CD4-positive, CD25-positive, alpha-beta regulatory T cell (primary cell): ENCODE measurements at places on chromosomes 7 and 10.

DNA sequence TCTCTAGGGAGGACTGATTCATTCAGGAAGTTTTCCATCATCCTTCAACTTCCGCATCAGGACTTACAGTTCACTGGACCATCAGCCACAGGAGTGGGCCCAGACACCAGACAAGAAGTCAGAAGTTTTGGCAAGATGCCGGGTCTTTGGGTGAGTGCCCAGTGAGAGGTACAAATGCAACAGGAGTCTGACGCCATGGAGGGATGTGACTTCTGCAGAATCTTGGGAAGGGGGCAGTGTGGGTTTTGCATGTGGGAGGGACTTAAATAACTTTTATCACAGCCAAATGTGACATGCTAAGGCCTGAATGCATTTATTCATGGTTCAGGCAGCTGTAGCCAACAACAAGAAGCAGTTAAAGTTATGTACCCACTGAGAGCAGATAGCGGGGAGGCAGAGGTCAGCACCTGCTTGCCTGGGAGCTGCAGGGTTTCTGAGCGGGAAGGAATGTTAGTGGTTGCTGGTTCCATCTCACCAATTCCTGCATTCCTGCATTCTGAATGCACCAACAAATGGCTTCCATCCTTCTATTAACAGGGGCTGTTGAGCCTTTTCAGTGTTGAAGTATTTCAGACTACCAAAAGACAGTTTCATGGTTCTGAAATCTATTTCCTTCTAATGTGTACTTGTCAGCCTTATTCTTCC lies 375.2 kb downstream of the PAXIP1 start:
- DNase-seq = no peak
- no peaks in the 10 kb centered on the region for H3K4me1 ChIP-seq
- H3K4me3 ChIP-seq = no peak overlapping the region
- no peaks in the 10 kb centered on the region for H3K36me3 ChIP-seq
- no peak overlapping the region for H3K27ac ChIP-seq

DNA sequence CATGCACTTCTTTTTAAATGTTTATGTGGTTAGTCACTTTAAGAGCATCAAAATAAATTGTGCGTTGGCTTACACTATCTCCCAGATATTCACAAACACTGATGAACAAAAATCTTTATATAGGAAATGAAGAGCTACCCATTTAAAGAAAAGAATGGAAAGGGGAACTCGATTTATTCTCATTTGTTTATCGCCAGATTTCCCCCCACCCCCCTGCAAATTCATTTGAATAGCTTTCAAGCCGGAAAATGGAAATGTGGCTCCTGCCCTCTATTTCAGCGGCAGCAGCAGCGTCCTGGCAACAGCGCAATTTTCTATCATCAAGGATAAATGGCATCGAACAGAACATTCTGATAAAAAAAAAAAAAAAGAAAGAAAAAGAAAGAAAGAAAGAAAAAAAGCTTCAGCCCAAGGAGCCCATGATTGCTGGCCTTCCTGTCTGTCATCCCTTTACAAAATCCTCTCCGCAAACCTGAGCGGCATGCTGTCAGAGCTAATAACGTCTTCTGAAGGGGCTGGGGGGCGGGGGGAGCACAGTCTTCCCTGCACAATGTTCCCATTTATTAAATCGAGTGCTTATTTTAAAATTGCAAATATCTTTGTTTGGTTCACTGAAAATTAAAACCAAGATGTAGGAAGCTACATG lies 13.7 kb upstream of the DLX6 start:
- H3K27ac ChIP-seq = no peak overlapping the region
- H3K4me3 ChIP-seq = no peak overlapping the region
- H3K27me3 ChIP-seq = peaks cover 64% of the 10 kb centered on the region

GRCh38 chr7:96319439-96319838 lies 2.5 kb downstream of the SLC25A13 start:
- no peak for DNase-seq
- no peak overlapping the region for H3K27ac ChIP-seq
- H3K4me3 ChIP-seq = peak overlapping the region; percentile 16
- no peaks in the 10 kb centered on the region for H3K36me3 ChIP-seq
- H3K27me3 ChIP-seq = no peaks in the 10 kb centered on the region

GRCh38 chr7:147711447-147711846 lies 879.1 kb upstream of the C7orf33 start:
- H3K4me3 ChIP-seq = no peak overlapping the region
- no peak for DNase-seq
- H3K27ac ChIP-seq = no peak overlapping the region
- no peaks in the 10 kb centered on the region for H3K36me3 ChIP-seq
- no peaks in the 10 kb centered on the region for H3K27me3 ChIP-seq
- no peaks in the 10 kb centered on the region for H3K4me1 ChIP-seq

DNA sequence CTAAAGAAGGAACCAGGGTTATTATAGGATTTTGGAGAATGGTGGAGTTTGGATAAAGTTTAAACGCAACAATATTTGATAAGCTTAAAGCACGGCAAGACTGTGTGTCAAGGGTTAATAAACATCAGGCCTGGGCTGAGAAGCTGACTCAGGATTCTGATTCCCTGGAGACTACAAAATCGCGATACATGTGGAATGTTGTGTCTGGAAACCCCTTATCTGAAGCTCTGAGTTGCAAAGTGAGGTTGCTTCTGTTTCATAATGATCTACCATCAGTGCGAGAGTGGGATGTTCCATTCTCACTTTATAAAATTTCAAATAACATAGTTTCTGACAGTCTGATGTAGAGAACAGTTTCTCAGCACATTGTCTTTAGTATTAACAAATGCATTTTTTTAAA lies 7.8 kb downstream of the C1GALT1 start:
- H3K36me3 ChIP-seq = no peaks in the 10 kb centered on the region
- DNase-seq = no peak
- H3K4me1 ChIP-seq = peaks cover 20% of the 10 kb centered on the region
- H3K27ac ChIP-seq = no peak overlapping the region

DNA sequence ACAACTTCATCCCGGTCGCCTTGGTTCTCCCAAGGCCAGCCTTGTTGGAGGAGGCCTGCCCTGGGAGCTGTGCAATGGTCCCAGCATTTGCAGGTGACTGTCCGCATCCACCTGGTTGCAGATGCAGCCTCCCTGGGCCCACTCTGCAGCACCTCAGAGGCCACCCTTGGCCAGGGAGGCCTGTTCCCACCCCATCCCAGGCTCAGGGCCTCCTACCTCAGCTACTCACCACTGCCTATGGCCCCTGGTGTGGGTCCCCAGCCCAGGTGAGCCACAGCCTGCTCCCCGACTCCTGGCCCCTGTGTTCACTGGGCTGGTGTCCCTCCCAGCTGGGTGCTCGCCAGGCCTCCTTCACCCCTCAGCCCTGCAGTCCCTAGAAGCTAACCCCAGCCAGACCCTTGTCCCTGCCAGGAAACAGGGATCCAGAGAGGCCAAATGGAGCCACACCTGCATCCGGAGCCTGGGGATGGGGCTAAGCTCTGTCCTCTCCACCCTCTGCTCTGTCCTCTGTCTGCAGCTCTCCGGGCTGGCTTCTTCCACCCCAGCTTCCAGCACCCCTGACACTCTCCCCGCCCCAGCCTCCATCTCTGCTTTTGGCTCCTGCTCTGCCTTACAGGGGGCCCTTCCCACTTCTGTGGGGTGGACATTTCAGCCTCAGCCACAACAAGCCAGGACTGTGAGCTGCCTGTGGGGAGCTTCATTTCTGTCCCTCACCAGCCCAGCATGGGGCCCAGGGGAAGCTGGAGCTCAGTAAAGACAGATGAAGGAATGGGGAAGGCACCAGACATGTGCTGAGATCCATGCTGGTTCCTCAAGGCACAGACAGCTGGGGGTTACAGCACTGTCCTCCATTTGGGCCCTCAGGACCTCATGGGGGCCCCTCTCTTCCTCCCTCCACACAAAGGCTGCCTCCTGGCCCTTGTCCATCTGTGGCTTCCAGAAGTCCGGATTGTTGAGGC lies 35.6 kb upstream of the ANTXRL start:
- H3K36me3 ChIP-seq = peaks cover 73% of the 10 kb centered on the region
- no peaks in the 10 kb centered on the region for H3K27me3 ChIP-seq
- H3K27ac ChIP-seq = no peak overlapping the region
- DNase-seq = no peak
- no peaks in the 10 kb centered on the region for H3K4me1 ChIP-seq

GRCh38 chr7:103343758-103344452 lies 662 bp downstream of the DNAJC2 start:
- peak overlapping the region; percentile 86 for H3K4me3 ChIP-seq
- H3K4me1 ChIP-seq = peaks cover 40% of the 10 kb centered on the region
- H3K27ac ChIP-seq = peak overlapping the region; percentile 82
- peak; percentile 24 for DNase-seq
- no peaks in the 10 kb centered on the region for H3K27me3 ChIP-seq
- H3K36me3 ChIP-seq = peaks cover 21% of the 10 kb centered on the region

DNA sequence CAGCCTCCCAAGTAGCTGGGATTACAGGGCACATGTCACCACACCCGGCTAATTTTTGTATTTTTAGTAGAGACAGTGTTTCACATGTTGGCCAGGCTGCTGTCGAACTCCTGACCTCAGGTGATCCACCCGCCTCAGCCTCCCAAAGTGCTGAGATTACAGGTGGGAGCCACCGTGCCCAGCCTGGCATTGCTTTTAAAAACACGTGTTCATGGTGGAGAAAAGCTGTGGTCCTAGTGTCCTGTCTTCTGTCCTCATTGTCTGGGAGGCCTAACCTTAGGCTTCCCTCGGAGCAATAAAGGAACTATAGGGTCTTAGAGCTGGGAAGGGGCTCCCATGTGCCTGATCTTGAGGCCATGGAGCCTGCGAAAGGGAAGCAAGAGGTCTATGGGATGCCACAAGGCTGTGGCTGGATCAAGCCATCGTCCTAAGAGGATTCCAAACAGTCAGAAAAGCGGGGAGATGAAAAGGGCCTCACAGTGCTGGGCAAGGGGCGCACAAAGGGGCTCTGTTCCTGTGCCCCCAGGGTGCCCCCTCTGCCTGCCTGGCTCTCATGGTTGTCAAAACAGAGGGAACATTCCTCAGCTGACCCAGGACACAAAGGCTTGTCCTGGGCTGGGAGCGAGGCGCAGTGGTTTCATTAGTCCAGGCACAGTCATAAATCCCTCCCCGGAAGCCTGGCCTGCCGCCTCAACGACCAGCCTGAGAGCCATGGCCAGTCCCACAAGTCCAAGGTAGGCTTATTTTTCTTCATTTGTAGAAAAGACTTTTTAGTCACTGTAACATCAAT lies 106.6 kb upstream of the TNS3 start:
- H3K4me3 ChIP-seq = no peak overlapping the region
- H3K27me3 ChIP-seq = no peaks in the 10 kb centered on the region
- no peaks in the 10 kb centered on the region for H3K36me3 ChIP-seq
- H3K4me1 ChIP-seq = no peaks in the 10 kb centered on the region
- H3K27ac ChIP-seq = no peak overlapping the region
- no peak for DNase-seq

- no peak overlapping the region for H3K27ac ChIP-seq
- H3K36me3 ChIP-seq = no peaks in the 10 kb centered on the region
- no peaks in the 10 kb centered on the region for H3K27me3 ChIP-seq
- no peak for DNase-seq
- no peaks in the 10 kb centered on the region for H3K4me1 ChIP-seq
- no peak overlapping the region for H3K4me3 ChIP-seq
These were observed 433.6 kb downstream of the NRG3 start for GRCh38 chr10:82308641-82309040.

DNA sequence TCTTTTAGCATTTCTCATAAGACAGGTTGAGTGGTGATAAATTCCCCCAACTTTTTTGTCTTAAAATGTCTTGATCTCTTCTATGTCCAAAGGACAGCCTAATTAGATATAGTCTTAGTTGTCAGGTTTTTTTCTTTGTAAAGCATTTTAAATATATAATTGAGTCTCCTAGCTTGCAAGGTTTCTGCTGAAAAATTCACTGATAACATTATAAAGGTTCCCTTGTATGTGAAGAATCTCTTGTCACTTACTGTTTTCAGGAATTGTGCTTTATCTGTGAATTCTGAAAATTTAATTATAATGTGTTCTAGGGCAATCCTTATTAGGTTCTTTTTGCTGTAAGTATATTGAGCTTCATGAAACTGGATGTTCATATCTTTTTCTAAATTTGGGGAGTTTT lies 96.8 kb upstream of the ZNF92 start:
- H3K27me3 ChIP-seq = peaks cover 2% of the 10 kb centered on the region
- no peak for DNase-seq
- no peaks in the 10 kb centered on the region for H3K4me1 ChIP-seq
- H3K4me3 ChIP-seq = no peak overlapping the region

DNA sequence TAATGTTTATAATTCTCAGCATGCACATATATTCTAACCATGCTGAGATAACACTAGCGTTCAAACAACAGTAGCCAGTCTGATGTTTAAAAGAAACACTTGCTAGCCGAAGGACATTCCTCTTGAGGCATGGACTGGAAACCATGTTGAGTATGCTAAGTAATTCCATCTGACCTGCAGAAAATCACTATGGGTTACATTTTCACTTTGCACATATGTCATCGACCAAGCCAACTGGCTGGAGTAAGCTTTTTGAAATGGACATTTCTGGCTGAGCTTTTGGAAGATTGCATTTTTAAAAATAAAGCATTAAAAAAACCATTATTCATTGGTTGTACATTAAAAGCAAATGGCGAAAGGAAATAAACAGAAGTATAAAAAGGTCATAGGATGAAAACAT lies 88.2 kb downstream of the BBS9 start:
- H3K4me1 ChIP-seq = no peaks in the 10 kb centered on the region
- no peak overlapping the region for H3K27ac ChIP-seq
- no peak overlapping the region for H3K4me3 ChIP-seq
- H3K36me3 ChIP-seq = peaks cover 3% of the 10 kb centered on the region
- DNase-seq = no peak
- H3K27me3 ChIP-seq = no peaks in the 10 kb centered on the region

- peaks cover 13% of the 10 kb centered on the region for H3K4me1 ChIP-seq
- H3K36me3 ChIP-seq = no peaks in the 10 kb centered on the region
- H3K27me3 ChIP-seq = no peaks in the 10 kb centered on the region
- no peak for DNase-seq
- no peak overlapping the region for H3K27ac ChIP-seq
These were observed 54.2 kb upstream of the SVIL start for GRCh38 chr10:29689001-29689400.

- H3K27ac ChIP-seq = no peak overlapping the region
- H3K27me3 ChIP-seq = no peaks in the 10 kb centered on the region
- no peak for DNase-seq
- no peak overlapping the region for H3K4me3 ChIP-seq
- no peaks in the 10 kb centered on the region for H3K4me1 ChIP-seq
These were observed 24.3 kb downstream of the PLEKHS1 start for GRCh38 chr10:113775686-113776294.

- no peak overlapping the region for H3K4me3 ChIP-seq
- H3K27ac ChIP-seq = no peak overlapping the region
- H3K4me1 ChIP-seq = no peaks in the 10 kb centered on the region
- no peaks in the 10 kb centered on the region for H3K36me3 ChIP-seq
- no peak for DNase-seq
- no peaks in the 10 kb centered on the region for H3K27me3 ChIP-seq
These were observed 21.5 kb downstream of the LRRN3 start for GRCh38 chr7:111112439-111112838.

- H3K27ac ChIP-seq = no peak overlapping the region
- H3K4me1 ChIP-seq = no peaks in the 10 kb centered on the region
- DNase-seq = no peak
- no peak overlapping the region for H3K4me3 ChIP-seq
These were observed 224.0 kb upstream of the PLXDC2 start for GRCh38 chr10:19592276-19592675.
